ENCODE measurements at places on chromosomes 4 and X. TPM values are rescaled to one million over a fixed set of nuclear protein-coding genes. Genes with fewer than 3 reads are reported as not detected.

The ANOS1 gene
- total RNA-seq, result not detected

The HTN3 gene
- total RNA-seq, result not detected

The MEPE gene
- not detected for total RNA-seq

The RAB9B gene
- total RNA-seq, result 0.64 TPM

The CCDC149 gene
- 0.86 TPM for total RNA-seq

The DCK gene
- total RNA-seq, result 28.3 TPM

The LCORL gene
- total RNA-seq, result 19.9 TPM

The STATH gene
- total RNA-seq, result not detected

The RAB40A gene
- not detected for total RNA-seq

The TBC1D8B gene
- total RNA-seq, result 0.12 TPM

The TLR1 gene
- total RNA-seq, result 30.0 TPM

The FAM184B gene
- total RNA-seq, result 0.05 TPM

Data from natural killer cell (primary cell).